ENCODE measurements at places on chromosomes 16 and 17. TPM values are rescaled to one million over a fixed set of nuclear protein-coding genes. Genes with fewer than 3 reads are reported as not detected.

Gene TMED6
- total RNA-seq = not detected

Gene PRR35
- total RNA-seq = not detected

Gene USP43
- total RNA-seq = not detected

Gene WFIKKN2
- not detected for total RNA-seq

DNA sequence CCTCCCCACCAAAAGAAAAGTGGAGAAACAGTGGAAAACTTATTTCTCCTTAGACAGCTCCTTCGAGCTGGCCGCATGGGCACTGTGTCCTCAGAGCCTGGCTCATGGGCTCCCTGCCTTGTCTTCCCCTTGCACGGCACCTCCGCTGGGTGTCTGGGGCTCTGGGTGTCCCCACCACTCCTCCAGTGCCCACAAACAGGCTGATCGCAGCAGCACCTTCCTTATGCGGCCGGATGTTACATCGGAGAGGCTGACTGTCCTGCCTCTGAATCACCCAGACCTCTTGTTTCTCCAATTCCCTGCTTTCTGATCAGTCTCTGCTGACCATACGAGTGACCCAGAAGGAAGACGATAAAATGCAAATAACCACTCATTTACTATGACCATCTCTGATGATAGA lies 121.7 kb downstream of the SLC39A11 start:
- peak; percentile 13 for DNase-seq
